ENCODE measurements at places on chromosomes 3 and 15.
A peak's percentile ranks its signal among the peaks of the same experiment; 100 is the strongest.

- no peak for ATAC-seq
Observed at GRCh38 chr15:68402432-68403160, 29.4 kb downstream of the ITGA11 start.

GRCh38 chr3:190586631-190587011 is 72.7 kb downstream of the IL1RAP start:
- peak; percentile 76 for ATAC-seq

DNA sequence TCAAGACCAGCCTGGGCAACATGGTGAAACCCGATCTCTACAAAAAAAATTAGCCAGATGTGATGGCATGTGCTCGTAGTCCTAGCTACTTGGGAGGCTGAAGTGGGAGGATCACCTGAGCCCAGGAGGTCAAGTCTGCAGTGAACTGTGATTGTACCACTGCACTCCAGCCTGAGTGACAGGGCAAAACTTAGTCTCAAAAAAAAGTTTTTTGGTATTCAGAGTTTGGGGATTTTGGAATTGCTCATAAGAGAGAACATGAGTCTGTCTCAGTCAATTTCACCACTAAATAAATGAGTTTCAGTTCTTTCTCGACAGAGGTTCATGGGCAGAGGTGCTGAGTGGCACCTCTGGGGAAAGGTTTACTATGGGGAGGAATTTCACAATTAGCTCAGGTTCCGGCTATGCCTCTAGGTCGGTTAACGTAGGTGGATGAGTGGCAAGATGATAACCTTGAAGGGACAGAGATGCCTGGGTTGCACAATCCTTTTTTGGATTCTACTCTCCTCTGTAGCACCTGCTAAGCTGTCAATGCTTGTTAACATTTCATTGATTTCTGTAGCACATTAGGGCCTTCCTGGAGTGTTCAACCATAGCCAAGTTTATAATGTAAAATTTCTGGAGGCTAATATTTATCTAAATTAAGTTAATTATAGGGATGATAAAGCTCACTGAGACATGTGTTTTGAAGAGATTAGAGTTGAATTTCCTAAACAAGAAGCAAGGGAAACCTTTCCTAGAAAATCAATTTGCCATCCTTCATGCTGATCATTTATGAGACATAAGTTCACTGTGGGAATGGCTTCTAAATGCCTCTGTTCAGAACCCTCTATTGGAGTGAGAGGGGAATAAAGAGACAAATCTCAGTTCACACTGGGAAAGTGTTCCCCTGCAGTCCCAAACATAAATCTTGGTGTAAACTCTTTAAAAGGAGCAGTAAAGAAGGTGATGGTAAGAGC is 37.4 kb upstream of the DCP1A start:
- peak; percentile 58 for ATAC-seq

DNA sequence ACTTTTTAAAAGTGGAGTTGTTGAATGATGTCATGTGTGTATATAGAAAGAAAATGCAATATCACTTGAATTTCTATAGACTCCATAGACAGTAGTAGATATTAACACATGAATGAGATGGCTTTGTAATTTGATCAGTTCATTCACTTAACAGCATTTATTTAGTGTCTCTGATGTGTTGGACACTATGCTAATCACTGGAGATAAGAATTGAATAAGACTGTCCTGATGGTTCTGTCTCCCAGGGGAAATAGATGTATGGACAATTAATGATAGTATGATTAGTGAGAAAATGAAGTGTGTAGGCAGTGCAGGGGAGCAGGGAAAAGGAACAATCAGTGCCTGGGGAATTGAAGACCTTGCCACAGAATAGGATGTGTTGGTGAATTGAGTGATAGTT is 72.9 kb downstream of the RIOX2 start:
- ATAC-seq = no peak

- no peak for ATAC-seq
Observed at GRCh38 chr15:42737529-42738328, 801 bp upstream of the CDAN1 start.

DNA sequence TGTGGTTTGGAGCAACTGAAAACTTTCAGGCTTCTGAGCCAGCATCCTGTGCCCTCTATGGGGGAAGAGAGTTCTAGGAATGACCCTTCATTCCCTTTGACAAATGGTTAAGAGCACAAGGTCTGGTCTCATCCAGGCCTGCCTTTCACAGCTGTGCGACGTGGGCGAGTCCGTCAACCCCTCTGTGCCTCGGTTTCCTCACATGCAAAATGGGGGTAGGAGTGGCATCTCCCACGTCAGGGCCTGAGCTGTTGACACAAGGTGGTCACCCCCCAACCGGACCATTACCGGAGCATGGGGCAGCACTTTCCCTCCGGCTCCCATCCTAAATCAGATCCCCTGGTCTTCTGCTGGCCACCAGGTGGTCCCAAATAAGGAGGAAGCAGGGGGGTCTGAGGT is 70.4 kb downstream of the ATP2B2 start:
- ATAC-seq = no peak

DNA sequence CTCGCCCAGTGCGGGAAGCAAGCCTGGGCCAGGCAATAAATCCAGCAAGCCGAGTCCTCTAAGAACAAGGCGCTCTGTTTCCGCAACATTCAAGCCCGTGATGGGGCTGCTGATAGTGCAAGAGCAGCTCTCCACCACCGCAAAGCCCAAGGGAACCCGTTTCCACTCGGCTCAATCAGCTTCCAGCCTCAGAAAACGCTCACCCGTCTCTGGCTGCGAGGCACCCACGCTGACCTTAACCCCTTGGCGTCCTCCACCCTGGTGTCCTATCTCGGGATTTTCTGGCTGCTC is 17.8 kb downstream of the SPATA12 start:
- ATAC-seq = peak; percentile 39

DNA sequence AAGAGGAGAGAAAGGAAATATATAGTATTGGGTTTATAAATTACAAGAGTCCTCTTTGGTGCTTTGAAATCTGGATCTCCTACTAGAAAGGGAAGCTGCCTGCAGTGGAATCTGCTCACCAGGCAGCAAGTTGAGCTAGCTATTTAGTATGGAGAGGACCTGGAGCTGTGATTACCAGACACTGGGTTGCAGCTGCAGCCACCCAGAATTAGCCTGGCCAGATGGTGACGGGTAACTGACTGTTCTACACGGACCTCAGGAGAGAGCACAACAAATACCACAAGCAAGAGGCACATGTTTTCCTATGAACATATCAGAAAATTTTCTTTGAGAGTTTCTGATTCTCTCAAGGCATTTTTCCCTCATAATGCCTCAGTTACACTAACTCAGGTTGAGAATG is 46.5 kb downstream of the SYNPR start:
- ATAC-seq = no peak

DNA sequence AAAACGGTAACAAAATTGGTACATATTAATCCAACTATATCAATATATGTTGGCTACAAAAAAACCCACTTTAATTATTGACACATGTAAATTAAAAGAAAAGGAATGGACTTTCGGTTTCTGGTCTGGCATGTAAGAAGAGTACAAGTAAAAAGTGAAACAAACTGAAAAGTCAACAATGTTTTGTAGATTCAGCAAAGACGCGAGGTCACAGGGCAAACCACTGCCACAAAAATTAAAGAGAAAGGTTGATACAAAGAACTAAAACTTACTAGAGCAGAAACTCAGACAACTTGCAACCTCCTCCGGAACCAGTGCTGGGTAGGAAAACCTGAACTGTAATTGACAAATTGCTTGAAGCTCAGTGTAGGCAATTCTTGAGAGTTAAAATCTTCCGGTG is 110.6 kb upstream of the ARPP21 start:
- ATAC-seq = no peak

DNA sequence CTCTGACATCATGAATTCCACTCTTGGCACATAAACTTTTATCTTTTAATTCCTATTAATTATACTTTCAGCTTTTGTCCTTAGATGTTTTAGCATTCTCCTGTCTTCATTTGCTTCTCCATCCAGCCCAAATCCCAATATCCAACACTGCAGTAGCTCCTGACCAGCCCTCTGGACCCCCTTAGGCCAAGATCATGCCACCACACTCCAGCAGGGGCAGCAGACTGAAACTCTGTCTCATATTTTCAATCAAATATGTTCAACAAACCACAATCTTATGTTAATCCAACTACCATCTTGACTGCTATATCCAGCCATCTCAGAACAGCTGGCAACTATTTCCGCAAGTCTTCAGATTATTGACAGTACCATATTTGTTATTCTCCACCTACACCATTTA is 315.8 kb upstream of the ROBO2 start:
- no peak for ATAC-seq

GRCh38 chr15:67813104-67813634 is 12.1 kb upstream of the SKOR1 start:
- no peak for ATAC-seq

DNA sequence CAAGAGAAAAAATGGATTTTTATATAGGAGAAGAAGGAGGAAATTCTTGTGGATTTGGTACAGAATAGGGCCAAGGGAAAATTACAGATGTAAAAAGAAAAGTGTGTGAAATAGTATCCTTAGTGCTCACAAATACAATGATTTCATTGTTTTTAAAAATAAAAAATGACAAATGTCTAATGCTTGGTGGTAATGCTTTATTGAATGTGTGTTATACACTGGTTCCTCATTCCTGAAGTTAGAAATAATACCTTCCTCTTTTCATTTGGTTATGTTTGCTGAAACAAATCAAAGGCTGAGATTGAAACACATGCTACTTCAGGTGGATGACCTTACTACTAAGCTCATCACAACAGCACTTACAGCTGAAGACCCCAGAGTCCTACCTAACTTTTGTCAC is 37.7 kb upstream of the CCR2 start:
- no peak for ATAC-seq

DNA sequence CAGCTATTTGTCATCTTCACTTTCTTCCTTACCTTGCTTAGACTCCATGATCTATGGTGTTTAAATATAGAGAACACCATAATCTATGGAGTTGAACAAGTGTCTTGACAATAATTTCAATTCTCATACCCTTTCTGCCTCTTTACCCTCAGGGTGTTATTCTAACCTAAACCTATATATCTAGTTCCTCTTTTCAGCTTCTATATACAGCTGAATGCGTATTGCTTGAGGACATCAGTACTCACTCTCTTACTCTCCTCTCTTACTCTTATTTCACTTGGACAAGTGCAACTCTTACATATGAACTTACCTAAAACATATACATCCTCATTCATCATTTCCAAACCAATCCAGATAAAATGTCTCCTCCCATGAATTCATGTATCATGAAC is 187.1 kb downstream of the RAP2B start:
- no peak for ATAC-seq

DNA sequence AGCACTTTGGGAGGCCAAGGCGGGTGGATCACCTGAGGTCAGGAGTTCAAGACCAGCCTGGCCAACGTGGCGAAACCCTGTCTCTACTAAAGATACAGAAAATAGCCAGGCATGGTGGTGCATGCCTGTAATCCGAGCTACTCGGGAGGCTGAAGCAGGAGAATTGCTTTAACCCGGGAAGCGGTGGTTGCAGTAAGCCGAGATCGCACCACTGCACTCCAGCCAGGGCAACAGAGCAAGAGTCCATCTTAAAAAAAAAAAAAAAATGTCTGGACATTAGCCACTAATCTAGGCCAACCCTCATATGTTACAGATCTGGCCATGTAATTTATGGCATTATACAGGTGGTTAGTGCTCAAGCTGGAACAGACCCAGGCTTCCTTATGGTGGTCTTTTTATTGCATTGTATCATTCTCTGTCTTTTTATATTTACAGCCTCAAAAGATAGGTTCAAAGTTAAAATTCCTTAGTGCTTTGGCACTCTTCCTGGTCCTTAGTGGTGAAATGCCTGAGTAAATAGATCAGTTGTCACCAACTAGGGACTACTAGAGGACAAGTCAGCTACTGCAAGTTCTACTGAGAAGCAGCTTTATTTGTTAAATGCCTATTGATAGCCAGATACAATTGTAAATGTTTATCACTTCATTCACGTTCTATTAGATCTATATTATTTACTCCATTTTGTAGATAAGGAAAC is 16.0 kb downstream of the STARD9 start:
- ATAC-seq = no peak

DNA sequence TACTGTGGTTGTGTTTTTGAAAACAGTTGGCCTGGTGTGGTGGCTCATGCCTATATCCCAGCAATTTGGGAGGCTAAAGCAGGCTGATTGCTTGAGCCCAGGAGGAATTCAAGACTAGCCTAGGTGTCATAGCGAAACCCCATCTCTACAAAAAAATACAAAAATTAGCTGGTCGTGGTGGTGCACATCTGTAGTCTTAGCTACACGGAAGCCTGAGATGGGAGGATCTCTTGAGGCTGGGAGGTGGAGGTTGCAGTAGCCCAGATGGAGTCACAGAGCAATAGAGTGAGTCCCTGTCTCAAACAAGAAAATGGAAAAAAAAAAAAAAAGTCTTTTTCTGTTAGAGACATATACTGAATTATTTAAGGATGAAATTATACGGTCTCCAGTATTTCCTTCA is 14.7 kb upstream of the LRRFIP2 start:
- ATAC-seq = no peak

Data from activated T-helper 17 cell treated with anti-CD3 and anti-CD28 coated beads, Interleukin-2, amount 50 U/mL, for 72 hours (primary cell).